Small intestine (tissue), 16 donors: ENCODE measurements at places on chromosomes 11 and 22.

DNA sequence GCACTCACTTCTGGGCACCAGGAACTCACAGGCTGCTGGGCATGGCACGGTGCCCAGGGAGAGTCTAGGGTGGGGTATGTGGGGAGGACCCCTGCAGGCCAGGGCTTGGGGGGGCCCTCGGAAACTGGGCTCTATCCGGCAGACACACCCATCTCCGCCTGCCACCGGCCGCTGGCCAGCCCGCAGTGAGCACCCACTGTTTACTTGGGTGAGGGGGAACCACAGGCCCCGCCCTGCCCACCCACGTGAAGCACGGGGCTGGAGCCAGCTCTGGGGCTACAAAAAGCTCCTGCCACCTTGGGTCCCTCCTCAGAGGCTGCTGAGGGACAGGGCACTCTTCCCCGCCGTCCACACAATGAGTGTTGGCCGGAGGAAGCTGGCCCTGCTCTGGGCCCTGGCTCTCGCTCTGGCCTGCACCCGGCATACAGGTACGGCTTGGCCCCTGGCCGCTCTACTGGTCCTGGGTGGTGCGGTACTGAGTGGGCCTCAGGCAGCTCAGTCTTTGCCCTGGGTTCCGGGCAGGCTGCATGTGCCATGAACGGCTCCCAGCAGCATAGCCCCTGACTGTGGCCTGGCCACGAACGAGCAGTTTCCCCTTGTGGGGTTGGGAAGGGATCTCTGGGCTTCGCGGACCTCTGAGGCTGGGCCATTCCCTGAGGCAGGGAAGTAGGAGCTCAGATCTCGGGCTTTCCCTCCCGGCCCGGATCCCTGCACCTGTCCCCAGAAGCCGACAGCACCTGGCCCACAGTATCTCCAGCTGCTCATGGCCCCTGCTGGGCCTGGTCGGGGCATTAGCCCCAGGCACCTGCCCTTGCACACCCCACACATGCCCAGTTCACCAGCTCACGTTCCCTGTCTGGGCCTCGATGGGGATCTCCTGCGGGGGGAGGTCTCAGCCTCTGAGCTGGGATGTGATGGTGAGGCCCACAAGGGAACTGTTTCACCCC, at the start of gene MUC5AC:
TSS of gene MUC5AC (plus strand) at position 309 of the 947 bp plus-strand sequence. CDS start at position 356, 47 bp downstream.
- no peak for DNase-seq

DNA sequence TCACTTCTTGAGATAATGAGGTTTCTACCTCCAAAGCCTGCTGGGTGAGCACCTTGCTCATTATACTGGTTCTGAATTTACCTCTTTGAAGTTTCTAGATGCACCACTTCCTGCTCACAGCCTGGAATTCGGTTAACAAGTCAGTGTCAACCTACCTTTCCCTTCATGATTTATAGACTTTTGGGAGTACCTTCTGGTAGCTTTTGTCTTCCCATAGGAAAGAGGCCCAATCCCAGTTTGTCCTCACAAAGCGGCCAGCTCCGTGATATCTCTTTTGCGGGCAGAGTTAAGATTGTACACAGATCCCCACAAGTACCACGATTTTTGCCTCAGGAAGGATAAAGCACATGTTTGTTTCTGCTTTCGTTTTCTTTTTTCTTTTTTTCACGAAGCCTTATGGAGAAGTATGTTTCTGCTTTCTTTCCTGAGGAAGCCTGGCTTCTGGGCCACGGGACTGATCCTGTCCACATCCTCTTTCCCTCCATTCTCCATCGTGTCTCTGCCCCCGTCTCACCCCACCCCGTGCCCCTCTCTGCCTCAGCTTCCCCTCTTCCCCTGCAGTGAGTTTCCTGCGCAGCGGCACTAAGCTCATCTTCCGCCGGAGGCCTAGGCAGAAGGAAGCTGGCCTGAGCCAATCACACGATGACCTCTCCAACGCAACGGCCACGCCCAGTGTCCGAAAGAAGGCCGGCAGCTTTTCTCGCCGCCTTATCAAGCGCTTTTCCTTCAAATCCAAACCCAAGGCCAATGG, 5.7 kb upstream of the HINFP start:
- no peak for DNase-seq

DNA sequence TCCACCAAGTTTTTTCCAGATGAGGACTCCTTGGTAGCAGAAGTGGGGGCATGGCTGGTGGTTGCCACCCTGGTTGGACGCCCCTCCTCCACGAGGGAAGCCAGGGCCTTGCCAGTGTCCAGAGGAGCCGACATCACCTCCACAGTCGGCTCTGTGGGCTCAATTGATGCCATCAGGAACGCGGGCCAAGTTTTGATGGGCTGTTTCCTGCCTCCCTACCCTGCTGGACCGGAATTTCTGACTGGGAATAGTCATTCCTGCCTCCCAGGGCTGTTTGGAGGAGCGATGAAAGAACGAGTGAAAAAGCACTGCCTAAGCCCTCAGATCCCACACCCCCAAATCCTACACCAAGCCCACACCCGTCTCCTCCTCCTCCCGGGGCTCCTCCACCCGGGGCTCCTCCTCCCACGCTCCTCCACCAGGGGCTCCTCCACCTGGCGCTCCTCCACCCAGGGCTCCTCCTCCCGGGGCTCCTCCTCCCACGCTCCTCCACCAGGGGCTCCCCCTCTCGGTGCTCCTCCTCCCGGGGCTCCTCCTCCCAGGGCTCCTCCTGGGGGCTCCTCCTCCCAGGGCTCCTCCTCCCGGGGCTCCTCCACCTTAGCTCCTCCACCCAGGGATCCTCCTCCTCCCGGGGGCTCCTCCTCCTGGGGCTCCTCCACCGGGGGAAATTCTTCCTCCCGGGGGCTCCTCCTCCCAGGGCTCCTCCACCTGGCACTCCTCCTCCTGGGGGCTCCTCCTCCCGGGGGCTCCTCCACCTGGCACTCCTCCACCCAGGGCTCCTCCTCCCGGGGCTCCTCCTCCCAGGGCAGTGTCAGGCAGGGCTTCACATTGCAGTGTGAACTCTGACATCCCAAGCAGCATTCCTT, 10.0 kb upstream of the PRR5 start:
- peak; percentile 29 for DNase-seq

GRCh38 chr11:58805065-58805464, 39.4 kb downstream of the GLYATL2 start:
- DNase-seq: no peak
